Camera-type eye (tissue), 1 donor: ENCODE measurements at places on chromosomes 5 and 9. TPM values are rescaled to one million over a fixed set of nuclear protein-coding genes. Genes with fewer than 3 reads are reported as not detected.

SHB gene
- 14.2 TPM for total RNA-seq

ZNF883 gene
- total RNA-seq = 18.9 TPM

KLF4 gene
- 15.4 TPM for total RNA-seq

CCDC152 gene
- total RNA-seq = 6.1 TPM

SEMA6A gene
- 65.3 TPM for total RNA-seq

FAM200C gene
- total RNA-seq = 25.1 TPM

EPB41L4A gene
- total RNA-seq = 39.2 TPM

AQP7 gene
- not detected for total RNA-seq

TMEM215 gene
- 52.2 TPM for total RNA-seq

LVRN gene
- total RNA-seq = 2.0 TPM

CDH10 gene
- total RNA-seq = 7.0 TPM

PCDHA12 gene
- 5.1 TPM for total RNA-seq

TSLP gene
- not detected for total RNA-seq

PCDHGA5 gene
- 10.6 TPM for total RNA-seq

PKD2L2 gene
- not detected for total RNA-seq

SH2D3C gene
- total RNA-seq = 10.7 TPM

FOXD4L3 gene
- not detected for total RNA-seq

NUTM2F gene
- total RNA-seq = not detected

OR13C3 gene
- not detected for total RNA-seq

IL3 gene
- not detected for total RNA-seq

ECM2 gene
- 29.1 TPM for total RNA-seq

SDHA gene
- total RNA-seq = 115 TPM

CCDC69 gene
- 3.8 TPM for total RNA-seq

INSL4 gene
- not detected for total RNA-seq

MAPK9 gene
- total RNA-seq = 47.5 TPM

C5orf58 gene
- not detected for total RNA-seq

UTP15 gene
- total RNA-seq = 39.7 TPM

PPP2R2B gene
- 32.9 TPM for total RNA-seq

MAMDC2 gene
- 20.3 TPM for total RNA-seq

PCDHB8 gene
- 3.4 TPM for total RNA-seq

SLC23A1 gene
- not detected for total RNA-seq

BAAT gene
- total RNA-seq = 0.22 TPM

SPTLC1 gene
- total RNA-seq = 102 TPM

PHF24 gene
- 11.2 TPM for total RNA-seq

WWC1 gene
- total RNA-seq = 37.3 TPM
